Central memory CD4-positive, alpha-beta T cell (primary cell): ENCODE measurements at places on chromosomes 7 and 10.

DNA sequence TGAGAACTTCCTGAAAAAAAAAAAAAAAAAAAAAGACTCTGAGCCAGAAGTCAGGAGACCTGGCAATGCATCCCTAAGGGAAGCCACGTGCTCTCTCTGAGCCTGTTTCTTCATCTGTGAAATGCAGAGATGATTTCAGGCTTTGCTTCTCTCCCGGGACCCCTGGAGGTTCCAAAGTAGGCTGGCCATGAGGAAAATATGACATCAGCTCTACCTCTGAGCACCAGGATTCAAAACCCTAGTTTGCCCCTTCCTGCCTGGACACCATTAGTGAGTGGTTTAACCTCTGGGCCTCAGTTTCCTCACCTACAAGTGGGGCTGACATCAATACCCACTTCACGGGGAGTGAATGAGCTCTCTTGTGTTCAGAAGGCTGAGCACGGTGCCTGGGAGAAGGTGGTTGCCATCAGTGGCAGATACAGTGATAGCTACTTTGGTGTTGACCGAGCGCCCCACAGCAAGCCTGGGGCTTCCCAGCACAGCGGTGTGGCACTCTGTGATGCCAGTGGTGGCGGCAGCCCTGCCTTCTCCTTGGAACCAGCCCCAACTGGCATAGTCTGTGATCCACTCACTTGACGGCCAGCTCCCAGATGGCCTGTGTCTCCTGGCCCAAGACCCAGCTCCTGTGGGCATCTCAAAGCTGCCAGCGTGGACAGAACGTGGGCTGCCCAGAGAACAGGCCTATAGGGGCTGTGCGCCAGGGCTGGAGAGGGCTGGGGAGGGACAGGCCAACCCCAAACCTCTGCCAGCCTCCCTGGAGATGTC, 153.1 kb upstream of the UNC5B start:
- DNase-seq, result no peak

GRCh38 chr10:126123466-126123865, 227.1 kb downstream of the FANK1 start:
- DNase-seq, result no peak

GRCh38 chr7:19464241-19464640, 244.6 kb downstream of the POLR1F start:
- no peak for DNase-seq

DNA sequence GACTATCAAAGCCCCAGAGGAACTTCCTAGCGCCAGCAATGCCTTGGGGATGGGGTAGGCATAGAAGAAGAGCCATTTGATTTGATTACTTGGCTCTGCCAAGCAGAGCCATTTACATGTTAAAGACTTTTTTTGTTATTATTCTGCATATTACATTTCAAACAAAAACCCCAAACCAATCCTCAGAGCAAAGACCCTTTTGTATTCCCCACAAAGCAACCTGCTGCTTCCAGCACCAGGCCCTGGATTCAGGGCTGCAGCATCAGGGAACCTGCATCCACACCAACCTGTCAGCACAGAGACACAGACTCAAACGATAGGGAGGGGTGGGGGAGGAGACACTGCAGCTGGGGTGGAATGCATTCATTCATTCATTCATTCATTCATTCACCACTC, 73.2 kb downstream of the GRID1 start:
- no peak for DNase-seq

DNA sequence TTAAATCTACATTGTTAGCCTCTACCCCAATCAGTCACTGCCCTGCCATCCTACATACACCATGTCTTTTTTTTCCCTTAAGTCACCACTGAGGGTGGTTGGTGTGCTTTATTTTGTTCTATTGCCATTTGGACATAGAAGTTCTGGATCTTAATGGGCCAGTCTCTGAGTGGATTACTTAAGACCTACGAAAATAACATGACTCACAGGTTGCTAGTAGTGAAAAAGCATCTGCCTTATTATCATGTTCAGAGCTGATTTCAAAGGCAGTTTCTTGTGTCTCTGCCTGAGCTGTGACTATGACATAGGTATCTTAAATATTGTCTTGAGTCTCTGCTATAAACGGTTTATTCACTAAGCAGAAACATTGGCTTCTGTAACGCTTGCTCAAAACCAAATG, 410.8 kb downstream of the MDFIC start:
- DNase-seq, result no peak

DNA sequence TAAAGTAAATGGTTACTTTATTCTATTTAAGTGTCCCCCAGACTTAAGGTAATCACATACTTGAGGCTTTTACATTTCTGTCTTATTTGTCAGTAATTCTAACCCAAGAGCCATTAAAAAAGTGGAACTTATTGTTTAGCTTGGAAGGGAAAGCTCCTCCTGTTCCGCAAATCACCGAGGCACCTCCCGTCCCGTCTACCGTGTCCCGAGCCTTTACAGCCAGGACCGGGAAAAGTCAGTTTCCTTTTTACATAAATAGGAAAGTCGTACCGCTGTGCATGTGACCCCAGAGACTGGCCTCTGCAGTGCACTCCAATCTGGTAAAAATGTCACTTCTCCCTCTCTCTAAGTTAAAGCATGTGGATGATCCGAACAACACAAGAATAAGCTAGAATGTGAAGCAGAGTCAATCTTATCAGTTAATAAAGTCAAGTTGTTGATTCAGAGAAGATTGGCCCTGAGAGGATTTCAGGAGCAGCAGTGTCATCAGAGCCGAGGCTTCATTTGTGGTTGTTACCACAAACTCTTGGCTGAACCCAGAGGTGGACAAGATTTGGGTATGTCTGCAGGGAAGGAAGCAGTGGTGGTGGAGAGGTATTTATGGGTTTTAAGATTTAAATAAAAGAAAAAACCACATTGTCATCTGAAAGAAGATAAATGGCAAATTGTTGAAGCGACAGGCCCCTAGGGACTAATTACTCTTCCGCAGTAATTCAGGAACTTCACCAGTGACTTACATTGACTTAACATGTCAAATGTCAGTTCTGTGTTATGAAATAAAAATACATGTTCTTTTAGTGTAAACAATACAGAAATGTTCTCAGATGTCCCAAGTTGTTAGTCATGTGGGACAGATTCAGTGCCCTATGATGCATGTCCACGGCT, 316.6 kb upstream of the ZNF32 start:
- DNase-seq, result no peak

DNA sequence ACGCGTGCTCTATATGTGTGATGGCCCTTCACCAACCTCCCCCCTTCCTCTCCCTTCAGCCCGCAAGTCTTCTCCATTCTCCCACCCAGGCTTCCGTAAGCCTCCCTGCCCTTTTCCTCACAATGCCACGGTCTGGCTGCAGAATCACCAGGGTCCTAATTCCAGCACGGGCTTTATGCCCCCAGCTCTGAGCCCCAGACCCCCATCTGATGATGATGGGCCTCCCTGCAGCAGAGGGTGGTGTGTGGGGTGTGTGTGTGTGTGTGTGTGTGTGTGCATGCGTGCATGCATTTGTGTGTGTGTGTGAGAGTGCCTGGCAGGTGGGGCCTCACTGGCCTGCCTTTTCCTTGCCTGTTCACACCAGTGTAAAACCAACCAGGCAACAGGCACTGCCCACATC, 109.9 kb downstream of the OAT start:
- DNase-seq, result no peak

GRCh38 chr10:77036993-77037734, 600.4 kb downstream of the KCNMA1 start:
- DNase-seq, result no peak

- no peak for DNase-seq
Measured at GRCh38 chr10:19816411-19817230, at the start of gene PLXDC2. Gene PLXDC2, plus strand, starts transcription at chr10:19816432.

- DNase-seq, result no peak
Measured at GRCh38 chr7:28784171-28784902, 173.8 kb downstream of the TRIL start.

- peak; percentile 8 for DNase-seq
Measured at GRCh38 chr7:94449151-94449725, 54.5 kb downstream of the COL1A2 start.

- no peak for DNase-seq
Measured at GRCh38 chr7:156780724-156781455, 112.1 kb downstream of the LMBR1 start.

DNA sequence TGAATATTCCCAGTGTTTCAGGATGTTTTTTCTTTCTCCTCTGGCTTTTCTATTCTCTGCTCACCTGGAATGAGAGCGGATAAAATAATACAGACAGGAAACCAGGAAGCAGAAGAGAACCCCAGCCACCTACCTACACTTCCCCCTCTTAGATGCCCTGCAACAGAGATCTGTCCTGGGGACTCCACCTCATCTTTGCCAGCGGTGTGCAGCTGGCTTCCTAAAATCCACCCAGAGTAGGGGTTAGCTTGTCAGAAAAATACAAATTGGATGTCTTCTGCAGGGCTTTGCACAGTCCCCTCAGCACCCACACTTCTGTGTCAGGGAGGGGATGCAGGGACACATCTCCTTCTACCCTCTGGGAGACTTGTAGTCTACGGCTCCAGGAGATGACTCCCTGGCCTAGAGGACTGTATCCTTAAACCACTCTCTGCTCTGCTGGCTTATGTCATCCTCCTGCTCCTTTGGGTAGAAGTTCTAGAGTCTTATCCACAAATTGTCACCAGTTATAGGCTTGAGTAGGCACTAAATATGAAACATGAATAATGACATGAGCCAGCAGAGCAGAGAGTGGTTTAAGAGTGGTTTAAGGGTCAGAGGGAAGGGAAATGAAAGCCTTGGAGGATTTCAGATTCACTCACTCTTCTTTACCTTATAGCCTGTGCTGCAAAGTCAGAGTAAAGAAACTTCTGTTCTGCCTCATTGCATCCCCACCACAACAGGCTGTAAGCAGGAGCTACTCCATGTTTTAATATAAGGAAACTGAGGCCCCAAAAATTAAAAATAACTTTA, 749.4 kb downstream of the AUTS2 start:
- DNase-seq, result no peak

- no peak for DNase-seq
Measured at GRCh38 chr10:77721815-77722214, 84.2 kb upstream of the KCNMA1 start.

GRCh38 chr7:26508481-26508880, 216.8 kb downstream of the SNX10 start:
- no peak for DNase-seq

DNA sequence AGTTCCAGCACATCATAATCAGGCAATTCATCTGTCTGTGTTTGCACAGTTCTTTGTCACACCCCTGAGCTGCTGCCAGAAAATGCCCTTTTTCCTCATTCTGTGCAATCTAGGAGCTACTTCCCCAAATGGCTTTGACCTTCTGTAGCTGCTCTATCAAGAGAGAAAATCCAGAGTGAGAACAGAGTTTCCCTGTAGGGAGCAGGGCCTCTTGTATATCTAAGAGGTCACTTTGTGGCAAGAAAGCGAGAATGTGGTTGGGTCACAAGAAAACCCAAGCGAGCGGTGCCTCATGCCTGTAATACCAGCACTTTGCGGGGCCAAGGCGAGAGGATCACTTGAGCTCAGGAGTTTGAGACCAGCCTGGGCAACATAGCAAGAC, 24.3 kb downstream of the SLC29A3 start:
- no peak for DNase-seq

GRCh38 chr10:116637830-116638229, 17.1 kb downstream of the PNLIPRP2 start:
- peak; percentile 9 for DNase-seq

DNA sequence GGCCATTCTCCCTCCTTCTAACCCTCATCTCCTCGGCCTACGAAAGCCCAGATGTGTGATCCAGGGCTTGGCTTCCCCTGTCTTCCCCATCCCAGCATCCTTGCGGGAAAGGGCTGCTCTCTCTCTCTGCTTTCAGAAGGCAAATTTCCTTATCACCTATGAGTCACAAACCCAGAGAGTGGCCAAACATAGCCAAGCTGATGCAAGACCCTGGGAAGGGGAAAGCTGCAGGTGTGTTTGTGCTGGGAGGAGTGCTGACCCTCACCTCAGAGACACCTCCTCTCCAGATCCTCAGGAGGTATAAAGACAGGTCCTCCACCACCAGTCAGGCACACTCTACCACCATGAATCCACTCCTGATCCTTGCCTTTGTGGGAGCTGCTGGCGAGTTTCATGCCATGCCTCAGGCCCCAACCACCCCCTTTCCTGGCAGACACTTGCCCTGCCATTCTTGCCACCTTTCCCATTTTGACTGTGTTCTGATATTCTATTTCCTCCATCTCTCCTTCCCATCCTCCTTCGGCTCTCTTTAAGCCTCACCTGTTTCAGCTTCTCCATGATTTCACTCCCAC, 10.6 kb upstream of the PRSS2 start:
- no peak for DNase-seq

- DNase-seq, result no peak
Measured at GRCh38 chr7:55271661-55272060, 93.5 kb upstream of the LANCL2 start.

GRCh38 chr10:113169853-113170460, 219.9 kb downstream of the TCF7L2 start:
- no peak for DNase-seq

GRCh38 chr7:142498364-142498763, 240.5 kb upstream of the PRSS58 start:
- no peak for DNase-seq

DNA sequence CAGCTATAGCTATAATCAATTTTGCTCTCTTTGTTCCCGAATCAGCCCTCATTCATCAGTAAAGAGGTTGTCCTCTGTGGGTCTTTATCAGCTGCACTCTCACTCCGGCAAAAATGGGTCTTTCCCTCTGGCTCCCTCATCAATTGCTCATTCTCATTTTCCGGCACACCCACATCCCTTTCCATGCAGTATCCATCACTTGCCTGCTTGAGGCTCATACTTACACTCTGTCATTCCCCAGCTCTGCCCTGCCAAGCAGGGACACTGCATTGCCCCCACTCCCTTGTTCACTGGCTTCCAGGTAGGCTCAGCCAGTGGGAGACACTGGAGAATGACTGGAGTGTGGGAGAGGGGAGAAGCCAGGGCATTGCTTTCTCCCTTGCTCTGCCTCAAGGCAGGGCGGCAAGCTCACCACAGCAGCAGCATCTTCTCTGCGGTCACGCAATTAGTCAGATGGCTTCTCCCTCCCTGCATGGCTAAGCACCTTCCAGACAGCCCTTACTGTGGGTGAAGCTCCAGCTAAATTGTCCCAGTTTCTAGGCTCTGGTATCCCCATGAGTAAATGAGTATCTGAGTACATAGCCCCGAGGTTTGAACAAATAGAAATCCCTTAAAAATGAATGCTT, 470.7 kb upstream of the LRRN3 start:
- no peak for DNase-seq

DNA sequence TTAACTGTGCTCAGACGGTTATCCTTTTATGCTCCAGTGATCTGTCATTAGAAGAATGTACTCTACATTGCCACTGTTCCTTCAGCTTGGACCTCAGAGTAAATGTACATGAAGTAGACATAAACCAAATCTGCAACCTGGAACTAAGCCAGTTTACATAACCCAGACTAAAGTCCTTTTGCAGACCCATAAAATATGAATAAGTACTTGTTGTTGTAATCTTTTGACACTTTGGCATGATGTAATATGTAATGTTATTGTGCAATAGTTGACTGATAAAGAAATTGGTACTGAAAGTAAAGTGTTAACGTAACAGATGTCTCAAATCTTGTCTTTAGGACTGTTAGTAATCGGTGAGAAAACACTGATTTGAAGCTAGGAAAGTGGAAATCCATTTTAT, 115.8 kb upstream of the SORCS1 start:
- no peak for DNase-seq

GRCh38 chr10:75028748-75029147, 82.7 kb upstream of the SAMD8 start:
- no peak for DNase-seq
